ENCODE measurements at places on chromosomes 13 and 19. TPM values are rescaled to one million over a fixed set of nuclear protein-coding genes. Genes with fewer than 3 reads are reported as not detected.

DNA sequence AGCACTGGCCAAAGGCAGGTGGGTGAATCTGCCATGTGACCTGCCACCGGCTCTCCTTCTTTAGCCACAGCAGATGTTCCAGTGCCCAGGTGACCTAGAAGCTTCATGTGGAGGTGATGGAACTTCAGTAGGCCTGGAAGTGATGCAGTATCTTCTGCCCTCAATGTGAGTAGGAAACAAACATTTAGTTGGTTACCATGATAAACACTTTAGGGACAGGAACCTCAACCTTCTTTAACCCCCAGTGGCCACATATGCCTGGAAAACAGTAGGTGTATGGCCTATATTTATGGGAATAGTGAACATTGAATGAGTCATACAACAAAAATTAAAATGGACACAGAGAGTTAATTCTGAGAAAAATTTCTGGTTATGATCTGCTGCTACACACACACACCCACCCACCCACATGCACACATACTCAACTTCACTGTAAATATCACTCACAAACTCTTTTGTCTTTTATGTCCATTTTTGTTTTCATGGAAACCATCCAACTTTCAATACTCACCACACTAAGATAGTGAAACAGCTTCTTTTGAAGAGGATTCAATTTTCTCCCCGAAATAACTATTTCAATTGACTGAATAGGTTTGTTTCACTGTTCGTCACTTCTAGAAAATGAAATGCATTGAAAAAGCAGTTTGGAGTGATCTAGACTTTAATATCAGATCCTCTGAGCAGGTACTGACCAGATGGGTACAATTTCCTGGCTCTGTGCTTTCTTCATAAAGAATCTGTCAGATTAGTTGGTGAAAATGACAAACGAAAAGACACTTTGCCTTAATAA is 97.3 kb downstream of the STARD13 start:
- no peak overlapping the region for H3K4me3 ChIP-seq
- no peak for DNase-seq
- peaks cover 17% of the 10 kb centered on the region for H3K4me1 ChIP-seq
- H3K27me3 ChIP-seq: no peaks in the 10 kb centered on the region

DNA sequence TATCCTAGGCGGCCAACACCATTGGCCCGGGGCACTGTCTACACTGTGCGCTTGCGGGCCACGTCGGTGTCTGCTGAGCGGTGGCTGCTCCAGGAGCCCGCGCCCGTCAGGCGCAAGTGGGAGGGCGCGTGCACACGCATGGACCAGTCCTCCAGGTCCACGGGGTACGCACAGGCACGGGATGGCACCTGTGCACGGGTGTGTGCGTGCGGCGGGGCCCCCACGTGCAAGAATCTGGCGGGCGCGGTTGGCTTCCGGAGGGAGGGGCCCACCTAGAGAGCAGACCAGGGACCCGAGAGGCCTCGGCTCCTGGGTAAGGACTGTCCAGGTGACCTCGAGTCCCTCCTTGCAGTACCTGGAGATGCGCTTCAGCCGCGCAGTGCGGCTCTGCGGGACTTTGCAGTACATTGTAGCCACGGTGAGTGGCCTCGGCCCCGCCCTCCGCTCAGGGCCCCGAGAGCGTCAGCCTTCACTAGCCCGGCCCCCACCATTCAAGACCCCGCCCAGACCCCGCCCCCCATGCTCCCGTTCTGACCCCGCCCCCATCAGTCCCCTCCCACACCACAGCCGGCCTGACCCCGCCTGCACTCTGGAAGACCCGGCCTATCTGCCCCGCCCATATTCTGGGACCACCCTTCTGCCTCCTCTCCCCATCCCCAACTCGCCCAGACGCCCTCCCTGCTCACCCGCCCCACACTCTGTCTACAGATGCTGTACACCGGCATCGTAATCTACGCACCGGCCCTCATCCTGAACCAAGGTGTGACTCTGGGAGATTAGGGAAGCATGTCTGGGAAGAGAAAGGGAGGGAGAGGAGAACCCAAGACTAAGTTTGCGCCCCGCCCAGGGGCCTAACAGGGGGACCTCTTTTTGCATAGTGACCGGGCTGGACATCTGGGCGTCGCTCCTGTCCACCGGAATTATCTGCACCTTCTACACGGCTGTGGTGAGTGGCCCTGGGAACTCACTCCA is 2.3 kb downstream of the SLC5A5 start:
- peak overlapping the region; percentile 36 for H3K4me3 ChIP-seq
- no peaks in the 10 kb centered on the region for H3K36me3 ChIP-seq
- peak; percentile 49 for DNase-seq
- H3K27me3 ChIP-seq: peaks cover 27% of the 10 kb centered on the region
- H3K27ac ChIP-seq: no peak overlapping the region
- peaks cover 5% of the 10 kb centered on the region for H3K4me1 ChIP-seq

GRCh38 chr19:38606131-38606530 is 11.6 kb downstream of the MAP4K1 start:
- no peak overlapping the region for H3K4me3 ChIP-seq
- H3K36me3 ChIP-seq: no peaks in the 10 kb centered on the region
- no peaks in the 10 kb centered on the region for H3K4me1 ChIP-seq

- H3K36me3 ChIP-seq: no peaks in the 10 kb centered on the region
- DNase-seq: no peak
- no peak overlapping the region for H3K4me3 ChIP-seq
Measured at GRCh38 chr13:30364876-30365275, 57.4 kb upstream of the UBE2L5 start.

DNA sequence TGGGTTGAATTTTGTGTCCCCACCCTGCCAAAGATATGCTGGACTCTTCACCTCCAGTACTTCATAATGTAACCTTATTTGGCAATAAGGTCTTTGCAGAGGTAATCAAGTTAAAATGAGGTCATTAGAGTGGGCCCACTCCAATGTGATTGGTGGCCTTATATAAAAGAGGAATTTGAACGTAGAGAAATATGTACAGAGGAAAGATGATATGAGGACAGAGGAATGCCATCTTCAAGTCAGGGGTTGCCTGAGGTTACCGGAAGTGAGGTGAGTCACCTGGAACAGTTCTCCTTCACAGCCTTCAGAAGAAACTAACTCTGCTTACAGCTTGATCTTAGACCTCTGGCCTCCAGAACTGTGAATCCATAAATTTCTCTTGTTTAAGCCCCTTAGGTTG is 69.9 kb downstream of the GPC5 start:
- H3K4me3 ChIP-seq: no peak overlapping the region
- DNase-seq: no peak
- H3K4me1 ChIP-seq: no peaks in the 10 kb centered on the region
- H3K27me3 ChIP-seq: no peaks in the 10 kb centered on the region
- no peak overlapping the region for H3K27ac ChIP-seq

DNA sequence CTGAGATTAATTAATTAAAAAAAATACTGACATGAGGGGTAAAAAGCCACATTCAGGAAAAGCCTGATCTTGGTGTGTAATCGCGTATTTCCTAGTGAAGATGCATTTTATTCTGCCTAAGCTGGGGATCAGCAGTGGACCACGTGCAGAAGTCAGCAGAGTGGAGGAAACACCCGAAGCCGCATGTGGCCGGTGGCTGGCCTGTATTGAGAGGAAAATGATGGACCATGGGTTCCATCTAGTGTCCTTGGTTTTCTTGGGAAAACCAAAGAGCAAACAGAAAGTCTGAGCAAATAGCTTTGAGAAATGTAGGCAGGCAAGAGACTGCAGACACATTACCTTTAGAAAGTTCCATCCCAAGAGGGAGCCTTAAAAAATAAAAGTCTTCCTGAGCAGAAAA is 23.7 kb upstream of the SHISA2 start:
- no peaks in the 10 kb centered on the region for H3K27me3 ChIP-seq
- DNase-seq: no peak
- no peak overlapping the region for H3K4me3 ChIP-seq
- no peak overlapping the region for H3K27ac ChIP-seq

DNA sequence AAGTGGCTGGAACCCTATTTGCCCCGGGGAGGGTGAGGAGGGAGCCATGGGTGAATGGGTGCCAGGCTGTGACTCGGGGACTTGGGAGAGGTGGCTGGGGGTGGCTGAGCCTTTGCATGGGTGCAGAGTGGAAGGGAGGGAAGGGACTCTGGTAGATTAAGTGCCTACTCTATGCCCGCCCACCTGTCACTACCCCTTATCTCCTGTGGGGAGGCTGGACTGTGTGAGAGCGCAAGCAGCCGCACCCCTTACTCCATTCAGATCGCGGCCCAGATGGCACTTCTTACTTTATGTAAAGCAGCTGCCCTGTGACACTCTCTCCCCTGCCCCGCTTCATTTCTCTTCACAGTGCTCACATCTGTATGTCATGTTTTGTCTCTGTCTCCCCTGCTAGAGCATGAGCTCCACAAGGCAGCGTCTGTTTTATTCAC is 2.9 kb downstream of the KASH5 start:
- H3K27ac ChIP-seq: peak overlapping the region; percentile 72
- DNase-seq: peak; percentile 84
- H3K4me1 ChIP-seq: peaks cover 5% of the 10 kb centered on the region

DNA sequence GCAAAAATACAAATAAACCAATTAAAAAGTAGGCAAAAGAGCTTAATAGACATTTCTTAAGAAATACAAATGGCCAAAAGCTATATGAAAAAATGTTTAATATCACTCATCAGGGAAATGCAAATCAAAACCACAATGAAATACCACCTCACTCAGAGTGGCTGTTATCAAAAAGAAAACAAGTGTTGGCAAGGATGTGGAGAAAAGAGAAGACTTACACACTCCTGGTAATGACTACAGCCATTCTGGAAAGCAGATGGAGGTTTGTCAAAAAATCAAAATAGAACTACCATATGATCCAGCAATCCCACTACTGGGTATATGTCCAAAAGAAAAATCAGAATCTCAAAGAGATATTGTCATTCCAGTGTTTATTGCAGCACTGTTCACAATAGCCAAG is 223.5 kb upstream of the SLC10A2 start:
- no peaks in the 10 kb centered on the region for H3K36me3 ChIP-seq
- H3K4me3 ChIP-seq: no peak overlapping the region
- no peaks in the 10 kb centered on the region for H3K27me3 ChIP-seq
- no peak overlapping the region for H3K27ac ChIP-seq
- no peak for DNase-seq

DNA sequence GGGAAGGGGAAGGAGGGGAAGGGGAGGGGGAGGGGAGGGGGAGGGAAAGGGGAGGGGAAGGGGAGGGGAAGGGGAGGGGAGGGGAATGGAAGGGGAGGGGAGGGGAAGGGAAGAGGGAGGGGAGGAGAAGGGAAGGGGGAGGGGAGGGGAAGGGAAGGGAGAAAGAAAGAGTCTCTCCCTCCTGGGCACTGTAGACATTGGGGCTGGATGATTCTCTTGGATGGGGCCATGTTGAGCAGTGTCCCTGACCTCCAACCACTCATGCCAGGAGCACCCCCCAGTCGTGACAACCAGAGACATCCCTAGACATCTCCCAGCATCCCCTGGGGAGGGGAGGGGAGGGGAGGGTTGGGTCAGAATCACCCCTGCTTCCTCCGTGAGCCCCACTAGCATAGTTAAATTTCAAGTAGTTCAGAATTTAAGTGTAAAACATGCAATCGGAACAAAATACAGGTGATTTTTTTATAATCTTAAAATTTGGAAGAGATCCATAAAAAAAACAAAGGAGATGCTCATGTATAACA is 64.0 kb downstream of the GNG7 start:
- DNase-seq: no peak
- no peaks in the 10 kb centered on the region for H3K36me3 ChIP-seq
- H3K27ac ChIP-seq: no peak overlapping the region

- no peaks in the 10 kb centered on the region for H3K4me1 ChIP-seq
- H3K36me3 ChIP-seq: no peaks in the 10 kb centered on the region
- peak; percentile 74 for DNase-seq
- no peak within 1 kb of the TSS for H3K27ac ChIP-seq
Measured at GRCh38 chr19:15640294-15640903, at the start of gene CYP4F3. CYP4F3 (plus strand) TSS chr19:15640897; CDS start chr19:15641416, 519 bp downstream.

DNA sequence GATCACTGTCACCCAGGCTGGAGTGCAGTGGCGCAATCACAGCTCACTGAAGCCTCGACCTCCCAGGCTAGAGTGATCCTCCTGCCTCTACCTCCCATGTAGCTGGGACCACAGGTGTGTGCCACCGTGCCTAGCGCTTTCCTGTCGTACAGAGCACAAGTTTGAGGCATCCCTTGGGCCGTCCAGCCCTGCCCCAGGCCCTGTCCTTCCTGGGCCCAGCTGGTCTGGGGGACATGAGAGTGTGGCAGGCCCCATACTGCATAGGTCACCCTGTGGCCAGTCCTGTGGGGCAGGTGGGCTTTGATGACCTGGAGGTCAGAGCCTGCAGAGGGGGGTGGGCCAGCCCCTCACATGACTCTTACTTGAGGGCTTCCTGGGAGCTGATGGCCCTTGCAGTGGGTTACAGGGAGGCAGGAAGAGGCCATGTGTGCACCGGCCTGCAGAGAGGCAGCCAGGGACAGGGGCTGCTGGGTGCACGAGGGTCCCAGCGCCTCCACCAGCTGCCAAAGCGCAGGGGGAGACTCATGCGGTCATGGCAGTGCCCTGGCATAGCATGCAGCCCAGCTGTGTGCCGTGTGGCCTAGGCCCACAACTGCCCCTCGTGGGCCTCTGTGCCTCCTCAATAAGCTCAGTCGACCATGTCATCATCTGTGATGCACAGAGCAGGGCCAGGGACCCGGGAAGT is 61.4 kb downstream of the KDM4B start:
- no peak overlapping the region for H3K27ac ChIP-seq
- no peak overlapping the region for H3K4me3 ChIP-seq
- H3K36me3 ChIP-seq: peaks cover 5% of the 10 kb centered on the region
- H3K27me3 ChIP-seq: no peaks in the 10 kb centered on the region

GRCh38 chr19:32415669-32416068 is 10.1 kb downstream of the DPY19L3 start:
- no peaks in the 10 kb centered on the region for H3K27me3 ChIP-seq
- H3K4me3 ChIP-seq: no peak overlapping the region
- DNase-seq: no peak
- H3K4me1 ChIP-seq: no peaks in the 10 kb centered on the region

GRCh38 chr13:75391432-75392100 is 90.4 kb downstream of the TBC1D4 start:
- peaks cover 5% of the 10 kb centered on the region for H3K4me1 ChIP-seq
- H3K27ac ChIP-seq: no peak overlapping the region
- no peaks in the 10 kb centered on the region for H3K27me3 ChIP-seq
- no peaks in the 10 kb centered on the region for H3K36me3 ChIP-seq

DNA sequence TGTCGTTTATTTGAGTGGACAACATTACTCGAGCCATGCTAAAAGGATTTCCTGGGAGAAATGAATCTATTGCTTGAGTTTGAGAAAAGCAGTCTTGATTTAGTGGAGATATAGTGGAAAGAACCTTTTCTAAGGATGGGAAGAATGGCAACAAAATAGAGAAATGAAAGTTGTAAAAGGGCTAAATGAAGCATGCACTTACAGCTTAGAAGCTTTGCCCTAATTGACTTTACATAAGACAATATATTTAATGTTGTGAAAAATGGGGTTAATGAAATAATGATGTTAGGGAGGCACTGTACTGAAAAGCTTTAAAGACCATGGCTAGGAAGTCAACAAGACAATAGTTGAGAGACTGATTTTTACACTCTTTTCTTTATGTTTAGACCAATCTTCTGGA is 35.4 kb downstream of the SLC10A2 start:
- no peak overlapping the region for H3K27ac ChIP-seq
- H3K4me1 ChIP-seq: peaks cover 5% of the 10 kb centered on the region
- no peak for DNase-seq
- no peaks in the 10 kb centered on the region for H3K27me3 ChIP-seq
- H3K36me3 ChIP-seq: no peaks in the 10 kb centered on the region
- no peak overlapping the region for H3K4me3 ChIP-seq

GRCh38 chr13:110630566-110631119 is 15.3 kb downstream of the NAXD start:
- H3K4me3 ChIP-seq: no peak overlapping the region
- no peaks in the 10 kb centered on the region for H3K4me1 ChIP-seq
- no peak for DNase-seq
- no peaks in the 10 kb centered on the region for H3K27me3 ChIP-seq
- H3K36me3 ChIP-seq: peaks cover 14% of the 10 kb centered on the region

The BIVM gene
- 12.3 TPM for total RNA-seq

The SLC8A2 gene
- 6.4 TPM for total RNA-seq

The SPINT2 gene
- total RNA-seq: 165 TPM

The APOC4 gene
- total RNA-seq: 0.47 TPM

The ZNF468 gene
- total RNA-seq: 7.8 TPM

The CCNE1 gene
- total RNA-seq: 0.78 TPM

Measured in pancreas (tissue), 10 donors.